Psoas muscle (tissue), 8 donors: ENCODE measurements at places on chromosomes 6 and 20.

- H3K36me3 ChIP-seq: no peaks in the 10 kb centered on the region
- H3K4me3 ChIP-seq: peak overlapping the region; percentile 85
- no peaks in the 10 kb centered on the region for H3K27me3 ChIP-seq
- peaks cover 40% of the 10 kb centered on the region for H3K4me1 ChIP-seq
- peak overlapping the region; percentile 95 for H3K27ac ChIP-seq
- no peak for DNase-seq
Observed at GRCh38 chr6:90293319-90293953, 3.2 kb downstream of the BACH2 start.

- no peak for DNase-seq
- no peaks in the 10 kb centered on the region for H3K36me3 ChIP-seq
- H3K27me3 ChIP-seq: peaks cover 2% of the 10 kb centered on the region
- no peak overlapping the region for H3K4me3 ChIP-seq
Observed at GRCh38 chr6:2477250-2477649, 231.8 kb upstream of the GMDS start.

- no peak overlapping the region for H3K27ac ChIP-seq
- no peak for DNase-seq
- H3K36me3 ChIP-seq: no peaks in the 10 kb centered on the region
- H3K4me3 ChIP-seq: no peak overlapping the region
- no peaks in the 10 kb centered on the region for H3K4me1 ChIP-seq
Observed at GRCh38 chr6:1576711-1577110, 33.0 kb upstream of the FOXC1 start.

GRCh38 chr20:32894711-32895355 lies 36.1 kb downstream of the EFCAB8 start:
- no peak for DNase-seq
- H3K4me3 ChIP-seq: no peak overlapping the region
- H3K36me3 ChIP-seq: no peaks in the 10 kb centered on the region
- no peaks in the 10 kb centered on the region for H3K27me3 ChIP-seq

GRCh38 chr6:155121699-155122098 lies 126.6 kb downstream of the TIAM2 start:
- H3K27me3 ChIP-seq: no peaks in the 10 kb centered on the region
- H3K4me1 ChIP-seq: peaks cover 6% of the 10 kb centered on the region
- no peaks in the 10 kb centered on the region for H3K36me3 ChIP-seq

DNA sequence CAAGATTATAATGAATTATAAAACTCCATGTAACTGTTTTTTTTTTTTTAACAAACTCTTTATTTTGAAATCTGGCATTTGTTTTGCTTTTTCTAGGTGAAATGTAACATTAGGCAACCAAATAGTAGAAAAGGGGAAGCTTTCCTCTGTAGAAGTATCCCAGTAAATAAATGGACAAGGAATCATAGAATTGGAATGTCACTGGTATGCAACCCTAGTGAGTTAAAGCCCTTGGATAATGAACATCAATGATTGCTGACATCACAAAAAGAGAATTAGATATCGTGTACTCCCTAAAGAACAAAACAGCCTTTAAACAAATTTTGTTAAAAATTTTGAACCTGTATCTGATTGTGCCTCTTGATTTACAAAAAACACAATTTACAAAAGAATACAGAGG lies 93.9 kb upstream of the OGFRL1 start:
- no peaks in the 10 kb centered on the region for H3K36me3 ChIP-seq
- DNase-seq: no peak
- no peak overlapping the region for H3K27ac ChIP-seq
- no peaks in the 10 kb centered on the region for H3K4me1 ChIP-seq
- H3K27me3 ChIP-seq: no peaks in the 10 kb centered on the region
- no peak overlapping the region for H3K4me3 ChIP-seq

DNA sequence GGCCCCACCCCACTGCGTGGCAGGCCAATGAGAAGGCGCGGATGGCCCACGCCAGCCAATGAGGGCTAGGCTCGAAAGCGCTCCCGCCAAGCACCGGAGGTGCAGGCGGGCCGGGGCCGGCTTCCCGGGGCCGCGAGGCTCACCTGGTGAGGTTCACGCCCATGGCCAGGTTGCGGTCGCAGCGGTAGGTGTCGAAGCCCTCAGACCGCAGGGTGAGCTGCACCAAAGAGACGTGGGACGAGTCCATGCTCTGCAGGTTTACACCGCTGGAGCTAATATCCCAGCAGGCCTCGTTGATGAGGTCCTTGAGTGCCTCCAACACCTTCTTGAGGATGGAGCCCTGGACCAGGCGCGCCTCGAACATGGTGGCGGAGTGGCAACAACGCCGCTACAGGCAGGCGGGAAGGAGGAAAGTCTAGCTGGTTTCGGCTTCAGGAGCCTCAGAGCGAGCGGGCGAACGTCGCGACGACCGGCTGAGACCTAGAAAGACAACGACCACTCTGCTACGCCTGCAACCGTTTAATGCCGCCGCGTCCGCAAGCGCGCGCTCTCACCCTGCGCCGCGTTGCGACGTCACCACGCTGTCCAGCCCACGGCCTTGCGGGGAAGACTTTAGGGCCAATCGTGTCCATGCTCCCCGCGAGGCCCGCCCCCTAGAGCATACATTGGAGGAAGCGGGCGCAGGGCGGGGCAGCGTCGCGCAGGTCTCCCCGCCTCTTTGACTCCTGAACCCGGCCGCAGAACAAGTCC lies at the start of gene PCNA:
PCNA (minus strand) TSS at position 524 of the 750 bp plus-strand sequence; CDS start at position 364, 160 bp downstream.
- peak within 1 kb of the TSS; percentile 80 for H3K4me3 ChIP-seq
- H3K36me3 ChIP-seq: no peaks in the 10 kb centered on the region
- DNase-seq: peak; percentile 98
- no peaks in the 10 kb centered on the region for H3K27me3 ChIP-seq

DNA sequence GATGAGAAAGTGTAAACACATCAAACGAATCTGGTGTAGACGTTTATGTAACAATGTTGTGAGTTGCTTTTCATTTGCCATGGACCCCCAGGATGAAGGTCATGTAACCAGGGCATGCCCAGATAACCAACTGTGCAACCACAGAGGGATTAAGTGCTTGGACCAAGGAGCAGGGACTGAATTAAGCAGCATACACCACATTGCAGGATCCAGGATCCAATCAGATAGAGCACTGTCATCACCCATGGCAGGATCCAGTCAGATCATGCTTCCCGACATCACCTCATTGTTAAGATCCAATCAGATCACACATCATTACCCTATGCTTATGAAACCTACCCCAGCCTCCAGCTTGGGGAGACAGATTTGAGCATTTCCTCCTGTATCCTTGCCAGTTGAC lies 74.3 kb upstream of the RCAN2 start:
- no peaks in the 10 kb centered on the region for H3K36me3 ChIP-seq
- H3K4me1 ChIP-seq: no peaks in the 10 kb centered on the region
- no peak for DNase-seq
- no peak overlapping the region for H3K27ac ChIP-seq

DNA sequence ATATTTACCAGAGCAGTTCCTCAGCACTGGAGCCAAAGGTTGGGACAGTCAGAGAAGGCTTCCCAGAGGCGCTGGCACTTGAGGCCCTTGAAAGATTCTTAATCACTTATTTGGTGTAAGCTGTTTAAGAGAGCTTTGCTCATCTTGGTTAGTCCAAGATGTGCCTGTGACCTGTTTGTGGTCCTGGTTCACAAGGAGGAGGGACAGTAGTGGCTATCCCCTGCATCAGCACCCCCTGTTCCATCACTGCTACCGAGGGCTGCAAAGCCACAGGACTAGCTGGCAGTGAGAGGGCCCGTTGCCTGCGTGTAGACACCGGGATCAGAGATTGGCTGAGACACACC lies 35.7 kb downstream of the VEGFA start:
- peaks cover 36% of the 10 kb centered on the region for H3K4me1 ChIP-seq
- DNase-seq: no peak
- H3K27ac ChIP-seq: no peak overlapping the region
- H3K4me3 ChIP-seq: no peak overlapping the region
- H3K36me3 ChIP-seq: no peaks in the 10 kb centered on the region
- H3K27me3 ChIP-seq: no peaks in the 10 kb centered on the region

DNA sequence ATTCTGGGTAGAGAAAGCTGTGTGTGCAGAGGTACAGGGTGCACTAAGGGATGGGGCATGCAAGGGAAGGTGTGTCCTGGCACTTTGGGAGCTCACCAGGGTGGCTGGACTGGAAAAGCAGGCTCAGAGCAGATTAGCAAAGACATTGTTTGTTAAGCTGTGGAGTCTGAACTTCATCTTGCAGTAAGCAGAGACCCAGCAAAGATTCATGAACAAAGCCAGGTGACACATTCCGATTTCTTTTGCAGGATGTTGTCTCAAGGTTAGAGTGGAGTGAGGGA lies 28.8 kb downstream of the DUSP22 start:
- DNase-seq: no peak
- H3K27ac ChIP-seq: no peak overlapping the region
- H3K4me3 ChIP-seq: no peak overlapping the region
- H3K36me3 ChIP-seq: no peaks in the 10 kb centered on the region
- peaks cover 1% of the 10 kb centered on the region for H3K4me1 ChIP-seq

DNA sequence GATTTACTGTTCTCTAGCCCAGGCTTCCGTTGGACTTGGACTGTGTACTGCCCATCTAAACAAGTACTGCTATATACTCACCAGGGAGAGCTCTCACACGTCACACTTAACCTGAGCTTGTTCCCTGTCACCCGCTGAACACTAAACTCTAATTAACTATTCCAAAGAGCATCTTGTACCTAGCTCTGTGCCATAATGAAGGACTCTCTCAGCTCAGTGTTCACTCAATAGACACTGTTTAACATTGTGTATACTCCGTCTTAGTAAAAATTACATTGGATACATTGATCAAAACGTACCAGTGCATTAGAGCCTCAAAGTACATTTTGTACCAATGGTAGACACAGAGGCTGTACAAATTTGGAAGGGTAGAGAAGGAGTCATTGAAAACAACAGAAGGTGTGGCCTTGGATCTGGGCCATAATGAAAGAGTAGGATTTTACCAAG lies 55.4 kb upstream of the EPHA7 start:
- DNase-seq: no peak
- H3K4me3 ChIP-seq: no peak overlapping the region
- no peaks in the 10 kb centered on the region for H3K36me3 ChIP-seq

DNA sequence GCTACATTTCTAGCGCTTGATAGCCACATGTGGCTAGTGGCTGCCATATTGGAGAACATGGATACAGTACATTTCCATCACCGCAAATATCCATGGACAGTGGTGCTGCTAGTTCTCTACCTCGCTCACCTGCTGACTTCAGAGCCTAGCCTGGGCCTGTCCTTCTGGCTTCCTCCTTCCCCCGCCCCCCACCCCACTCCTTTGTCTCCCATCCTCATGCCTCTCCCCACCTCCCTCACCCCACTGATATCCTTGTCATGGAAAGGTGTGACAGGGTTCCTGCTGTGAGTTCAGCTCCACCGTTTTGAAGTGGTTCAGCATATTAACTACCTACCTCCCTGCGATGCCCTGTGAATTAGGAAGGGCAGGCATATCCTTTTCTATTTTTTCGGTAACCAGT lies 14.2 kb downstream of the NKX2-2 start:
- no peaks in the 10 kb centered on the region for H3K27me3 ChIP-seq
- DNase-seq: no peak
- no peaks in the 10 kb centered on the region for H3K36me3 ChIP-seq
- no peak overlapping the region for H3K4me3 ChIP-seq
- H3K4me1 ChIP-seq: no peaks in the 10 kb centered on the region
- H3K27ac ChIP-seq: no peak overlapping the region

DNA sequence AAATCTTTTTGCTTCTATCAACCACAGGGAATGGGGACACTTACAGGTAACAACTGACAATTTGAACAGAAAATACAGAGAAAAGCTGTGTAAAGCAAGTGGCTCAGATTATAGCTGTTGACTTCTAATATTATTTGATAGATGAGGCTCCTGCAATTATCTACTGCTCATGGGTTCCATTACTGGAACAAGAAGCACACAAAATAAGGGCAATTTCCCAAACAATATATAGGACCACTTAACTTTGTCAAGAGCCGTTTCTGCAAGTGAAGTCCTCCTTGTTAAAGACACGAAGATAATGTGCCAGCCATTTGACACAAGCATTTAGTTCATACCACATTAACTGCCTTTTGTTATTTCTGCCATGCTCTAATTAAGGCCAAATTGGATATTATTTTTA lies 315.5 kb upstream of the ARID1B start:
- H3K27ac ChIP-seq: no peak overlapping the region
- peaks cover 12% of the 10 kb centered on the region for H3K27me3 ChIP-seq
- H3K36me3 ChIP-seq: no peaks in the 10 kb centered on the region
- no peak for DNase-seq
- H3K4me3 ChIP-seq: no peak overlapping the region
- no peaks in the 10 kb centered on the region for H3K4me1 ChIP-seq

DNA sequence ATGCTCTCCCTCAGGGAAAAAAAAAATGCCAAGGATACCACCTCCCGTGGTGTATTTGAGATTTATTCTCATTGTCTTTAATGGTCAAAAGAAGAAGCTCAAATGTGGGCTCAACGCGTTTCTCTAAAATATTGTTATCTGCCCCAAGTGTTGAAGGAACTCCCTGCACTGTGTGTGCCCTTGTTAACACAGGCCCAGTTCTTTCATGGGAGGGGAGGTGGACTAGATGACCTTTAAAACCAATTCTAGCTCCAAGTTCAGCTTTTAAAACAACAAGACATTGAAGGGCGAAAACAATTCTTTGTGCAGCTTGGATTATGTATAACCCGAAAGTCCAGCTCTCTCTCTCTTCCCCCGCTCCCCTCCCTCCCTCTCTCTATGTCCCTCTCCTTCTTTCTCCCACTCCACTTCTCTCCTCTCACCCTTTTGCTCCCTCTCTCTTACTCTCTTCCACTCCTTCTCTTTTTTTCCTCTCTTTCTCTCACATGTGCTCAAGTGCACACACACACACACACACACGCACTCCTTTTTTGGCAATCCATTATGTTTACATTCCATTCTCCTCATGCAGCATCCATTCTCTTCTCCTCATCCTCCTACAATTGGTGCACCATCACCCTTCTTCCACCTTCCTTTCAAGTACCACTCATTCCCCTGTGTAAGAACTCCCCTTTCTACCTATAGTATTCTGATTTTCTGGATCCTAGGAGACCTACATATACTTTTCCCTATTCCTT lies 8.5 kb downstream of the HLA-DMB start:
- H3K4me3 ChIP-seq: no peak overlapping the region
- no peak overlapping the region for H3K27ac ChIP-seq
- H3K27me3 ChIP-seq: no peaks in the 10 kb centered on the region
- no peaks in the 10 kb centered on the region for H3K36me3 ChIP-seq
- no peaks in the 10 kb centered on the region for H3K4me1 ChIP-seq

DNA sequence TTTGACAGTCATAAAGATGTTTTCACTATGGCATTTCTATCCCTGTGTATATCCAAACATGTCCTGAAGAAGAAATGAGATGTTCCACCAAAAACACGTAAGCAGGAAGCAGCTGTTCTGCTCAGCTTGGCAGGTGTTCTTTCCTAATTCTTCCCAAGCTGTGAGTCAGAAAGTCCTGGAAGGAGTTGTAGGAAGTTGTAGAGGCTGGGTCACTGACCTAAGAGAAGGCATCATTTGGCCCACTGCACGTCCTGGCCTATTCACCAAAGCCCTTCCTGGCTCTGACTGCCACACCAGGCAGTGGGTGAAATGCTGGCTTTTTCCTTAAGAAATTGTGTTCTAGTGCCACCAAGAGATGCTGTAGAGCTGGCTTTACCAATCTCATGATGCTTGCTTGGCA lies 40.3 kb downstream of the STX11 start:
- H3K36me3 ChIP-seq: no peaks in the 10 kb centered on the region
- peak; percentile 59 for DNase-seq
- H3K27ac ChIP-seq: no peak overlapping the region
- no peak overlapping the region for H3K4me3 ChIP-seq

GRCh38 chr6:135555550-135555949 lies 58.0 kb upstream of the AHI1 start:
- no peak overlapping the region for H3K27ac ChIP-seq
- no peaks in the 10 kb centered on the region for H3K27me3 ChIP-seq
- no peak overlapping the region for H3K4me3 ChIP-seq
- no peaks in the 10 kb centered on the region for H3K36me3 ChIP-seq
- H3K4me1 ChIP-seq: no peaks in the 10 kb centered on the region
